ENCODE measurements at places on chromosomes 2 and 18.

GRCh38 chr2:204680576-204680975 is 135.3 kb downstream of the PARD3B start:
- H3K36me3 ChIP-seq, result no peaks in the 10 kb centered on the region
- DNase-seq, result no peak
- H3K27me3 ChIP-seq, result no peaks in the 10 kb centered on the region
- no peak overlapping the region for H3K4me3 ChIP-seq
- no peak overlapping the region for H3K27ac ChIP-seq
- no peaks in the 10 kb centered on the region for H3K4me1 ChIP-seq

DNA sequence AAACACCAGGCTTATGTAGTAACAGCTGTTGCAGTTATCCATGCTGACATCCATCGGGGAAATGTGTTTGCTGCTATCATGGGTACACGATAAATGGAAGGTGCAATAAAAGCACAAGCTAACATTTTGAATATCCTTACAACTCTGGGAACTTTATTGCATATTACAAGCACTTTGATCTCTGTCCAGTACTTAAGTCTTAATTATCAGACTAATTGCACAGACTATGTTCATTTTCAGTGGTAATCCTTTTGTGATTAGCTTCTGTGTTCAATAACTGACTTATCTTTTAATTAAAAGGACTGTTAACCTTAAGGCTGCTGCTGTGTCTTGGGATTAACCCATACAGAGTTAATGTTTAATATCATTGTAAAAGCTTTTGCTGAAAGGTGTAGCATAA is 101.4 kb upstream of the ATP5MC3 start:
- peaks cover 1% of the 10 kb centered on the region for H3K27me3 ChIP-seq
- H3K36me3 ChIP-seq, result no peaks in the 10 kb centered on the region
- H3K4me1 ChIP-seq, result no peaks in the 10 kb centered on the region
- H3K4me3 ChIP-seq, result no peak overlapping the region
- no peak for DNase-seq

DNA sequence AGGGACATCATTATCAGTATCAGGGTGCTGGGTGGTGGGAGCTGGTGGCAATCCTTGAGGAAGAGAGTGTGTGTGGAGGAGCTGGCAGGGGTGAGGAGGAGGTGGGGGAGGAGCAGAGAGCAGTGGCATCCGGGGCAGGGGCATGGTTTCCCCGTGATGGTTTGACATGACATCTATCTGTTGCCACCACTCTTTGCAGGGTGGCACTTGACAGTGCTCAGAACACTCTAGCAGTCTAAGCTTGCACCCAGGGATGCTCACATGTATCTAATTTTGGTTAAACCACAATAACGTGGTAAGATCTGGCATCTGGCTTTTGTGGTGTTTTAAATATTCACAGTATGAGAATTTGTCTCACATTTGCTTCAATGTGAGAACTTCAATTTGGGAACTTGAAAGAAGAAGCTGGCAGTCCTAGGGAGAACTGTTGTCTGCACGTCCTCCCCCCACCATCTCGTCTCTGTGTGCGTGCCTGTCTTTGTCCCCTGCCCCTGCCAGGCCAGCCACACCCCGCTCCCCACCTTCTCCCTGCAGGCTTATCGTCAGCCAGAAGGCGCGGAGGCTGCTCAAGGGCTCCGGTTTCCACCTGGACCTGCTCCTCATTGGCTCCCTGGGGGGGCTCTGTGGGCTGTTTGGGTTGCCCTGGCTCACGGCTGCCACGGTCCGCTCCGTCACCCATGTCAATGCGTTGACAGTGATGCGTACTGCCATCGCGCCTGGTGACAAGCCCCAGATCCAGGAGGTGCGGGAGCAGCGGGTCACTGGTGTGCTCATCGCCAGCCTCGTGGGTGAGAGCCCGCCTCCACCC is 11.7 kb downstream of the SLC4A3 start:
- H3K27me3 ChIP-seq, result peaks cover 11% of the 10 kb centered on the region
- no peak overlapping the region for H3K4me3 ChIP-seq
- peaks cover 4% of the 10 kb centered on the region for H3K36me3 ChIP-seq
- no peak for DNase-seq
- peaks cover 18% of the 10 kb centered on the region for H3K4me1 ChIP-seq

- no peak for DNase-seq
- peaks cover 4% of the 10 kb centered on the region for H3K36me3 ChIP-seq
- peaks cover 12% of the 10 kb centered on the region for H3K27me3 ChIP-seq
- no peak overlapping the region for H3K27ac ChIP-seq
Measured at GRCh38 chr2:105739944-105740530, 4.7 kb upstream of the NCK2 start.

- H3K4me3 ChIP-seq, result peak overlapping the region; percentile 96
- DNase-seq, result no peak
- no peak overlapping the region for H3K27ac ChIP-seq
- H3K4me1 ChIP-seq, result peaks cover 28% of the 10 kb centered on the region
- peaks cover 5% of the 10 kb centered on the region for H3K27me3 ChIP-seq
Measured at GRCh38 chr18:74291472-74291770, 342 bp downstream of the CYB5A start.

DNA sequence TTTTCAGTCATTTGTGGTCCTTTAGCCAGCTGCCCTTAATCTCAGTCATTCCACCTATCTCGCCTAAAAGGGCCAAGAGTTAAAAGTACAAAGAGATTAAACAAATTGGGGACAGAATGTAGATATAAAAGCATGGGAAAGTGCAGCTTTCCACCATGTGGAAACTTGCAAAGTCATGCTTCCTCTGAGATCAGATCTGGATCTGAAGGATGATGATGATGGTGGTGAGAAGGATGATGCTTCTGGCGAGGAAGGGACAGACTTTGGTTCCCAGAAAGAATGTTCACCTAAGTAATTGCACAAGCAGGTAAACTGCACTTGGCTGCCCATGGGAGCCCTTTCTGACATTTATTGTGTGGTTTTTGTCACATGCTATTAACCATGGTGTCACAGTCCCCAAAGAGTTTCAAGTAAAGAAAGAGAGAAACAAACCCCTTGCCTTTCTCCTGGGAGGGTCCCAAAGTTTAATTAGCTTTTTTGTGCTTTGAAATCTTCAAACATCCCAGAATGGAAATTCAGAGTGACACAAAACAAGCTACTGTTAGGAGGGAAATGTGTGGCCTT is 34.7 kb downstream of the KLF7 start:
- H3K4me1 ChIP-seq, result peaks cover 60% of the 10 kb centered on the region
- peaks cover 41% of the 10 kb centered on the region for H3K36me3 ChIP-seq
- H3K27ac ChIP-seq, result no peak overlapping the region
- H3K4me3 ChIP-seq, result no peak overlapping the region

DNA sequence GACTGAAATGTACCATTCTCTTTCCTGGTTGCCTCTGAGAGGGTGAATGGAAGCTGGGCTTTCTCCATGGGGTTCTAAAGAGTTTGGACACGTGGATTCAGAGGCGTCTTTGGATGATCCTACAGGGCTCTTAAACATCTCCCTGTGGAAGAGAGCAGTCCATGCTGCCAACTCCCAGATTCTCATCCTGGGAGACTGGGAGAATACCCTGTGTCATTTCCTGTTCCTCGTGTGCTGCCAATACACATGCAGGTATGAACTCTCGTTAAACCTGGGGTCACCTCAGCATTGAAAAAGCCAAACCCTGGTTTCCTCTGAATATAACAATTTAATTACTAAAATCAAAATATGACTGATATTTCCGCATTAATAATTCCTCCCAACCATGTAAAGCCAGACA is 73.3 kb upstream of the NT5C1B start:
- peaks cover 3% of the 10 kb centered on the region for H3K4me1 ChIP-seq
- H3K4me3 ChIP-seq, result no peak overlapping the region
- no peak overlapping the region for H3K27ac ChIP-seq
- no peak for DNase-seq
- H3K27me3 ChIP-seq, result no peaks in the 10 kb centered on the region

- H3K36me3 ChIP-seq, result no peaks in the 10 kb centered on the region
- no peaks in the 10 kb centered on the region for H3K27me3 ChIP-seq
- no peaks in the 10 kb centered on the region for H3K4me1 ChIP-seq
Measured at GRCh38 chr2:1542971-1543370, 129.7 kb downstream of the TPO start.

GRCh38 chr2:180871649-180872048 is 108.8 kb upstream of the UBE2E3 start:
- no peaks in the 10 kb centered on the region for H3K27me3 ChIP-seq
- H3K4me1 ChIP-seq, result no peaks in the 10 kb centered on the region
- no peak for DNase-seq
- H3K27ac ChIP-seq, result no peak overlapping the region

GRCh38 chr2:204357286-204357685 is 188.0 kb upstream of the PARD3B start:
- H3K27ac ChIP-seq, result no peak overlapping the region
- DNase-seq, result no peak
- H3K27me3 ChIP-seq, result peaks cover 1% of the 10 kb centered on the region
- no peaks in the 10 kb centered on the region for H3K36me3 ChIP-seq

- no peaks in the 10 kb centered on the region for H3K27me3 ChIP-seq
- H3K27ac ChIP-seq, result no peak overlapping the region
- H3K4me1 ChIP-seq, result no peaks in the 10 kb centered on the region
- DNase-seq, result no peak
Measured at GRCh38 chr2:66839551-66840320, 404.8 kb downstream of the MEIS1 start.

- H3K4me3 ChIP-seq, result no peak overlapping the region
- H3K27ac ChIP-seq, result no peak overlapping the region
- H3K4me1 ChIP-seq, result no peaks in the 10 kb centered on the region
- H3K27me3 ChIP-seq, result no peaks in the 10 kb centered on the region
Measured at GRCh38 chr2:175935289-175936181, 66.5 kb downstream of the LNPK start.

GRCh38 chr2:190407662-190408537 is at the start of gene MFSD6:
TSS of gene MFSD6 (plus strand) at chr2:190408355. CDS start at chr2:190436030, 27,675 bp downstream.
- no peaks in the 10 kb centered on the region for H3K36me3 ChIP-seq
- H3K27me3 ChIP-seq, result peaks cover 10% of the 10 kb centered on the region
- DNase-seq, result peak; percentile 22
- H3K4me3 ChIP-seq, result peak within 1 kb of the TSS; percentile 89
- peaks cover 12% of the 10 kb centered on the region for H3K4me1 ChIP-seq

- no peaks in the 10 kb centered on the region for H3K27me3 ChIP-seq
- no peak overlapping the region for H3K4me3 ChIP-seq
- peaks cover 27% of the 10 kb centered on the region for H3K4me1 ChIP-seq
- peak overlapping the region; percentile 88 for H3K27ac ChIP-seq
Measured at GRCh38 chr2:205197468-205198139, 484.7 kb upstream of the NRP2 start.

- peak overlapping the region; percentile 68 for H3K27ac ChIP-seq
- H3K4me3 ChIP-seq, result no peak overlapping the region
- no peaks in the 10 kb centered on the region for H3K27me3 ChIP-seq
- peaks cover 17% of the 10 kb centered on the region for H3K4me1 ChIP-seq
- no peaks in the 10 kb centered on the region for H3K36me3 ChIP-seq
Measured at GRCh38 chr2:195330513-195330956, 326.5 kb upstream of the SLC39A10 start.

DNA sequence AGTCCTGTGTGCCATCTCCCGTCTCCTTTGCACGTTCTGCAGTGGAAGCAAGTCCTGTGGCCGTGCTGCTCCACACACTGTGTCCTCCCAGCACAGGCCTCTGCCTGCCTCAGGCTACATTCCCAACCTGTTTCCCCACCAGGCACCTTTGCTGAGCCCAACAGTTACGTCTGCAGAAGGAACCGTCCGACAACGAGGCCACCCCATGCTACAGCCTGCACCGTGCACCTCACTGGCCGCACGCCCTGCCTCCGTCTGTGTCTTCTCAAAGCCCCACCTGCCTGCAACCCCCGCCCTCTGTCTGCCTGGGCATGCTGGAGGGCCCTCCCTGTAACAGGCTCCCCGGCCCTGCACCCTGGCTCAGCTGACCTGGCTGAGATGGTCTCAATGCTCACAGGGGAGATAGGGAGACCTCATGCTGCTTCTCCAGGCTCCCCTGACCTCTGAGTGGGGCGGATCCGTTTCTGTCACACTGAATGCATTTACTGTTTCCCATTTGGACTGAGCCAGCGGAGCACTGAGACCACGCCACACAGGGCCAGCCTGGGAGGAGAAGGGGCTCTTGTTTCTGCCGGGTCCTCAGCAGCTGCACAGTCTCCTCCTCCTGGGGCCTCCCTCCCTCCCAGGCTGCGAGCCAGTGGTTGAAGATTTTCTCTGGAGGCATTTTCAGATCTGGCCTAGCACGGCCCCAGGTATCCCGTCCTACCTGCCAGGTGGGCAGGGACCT is 109.1 kb upstream of the OTOS start:
- DNase-seq, result no peak
- no peaks in the 10 kb centered on the region for H3K4me1 ChIP-seq
- no peaks in the 10 kb centered on the region for H3K36me3 ChIP-seq
- no peak overlapping the region for H3K4me3 ChIP-seq

DNA sequence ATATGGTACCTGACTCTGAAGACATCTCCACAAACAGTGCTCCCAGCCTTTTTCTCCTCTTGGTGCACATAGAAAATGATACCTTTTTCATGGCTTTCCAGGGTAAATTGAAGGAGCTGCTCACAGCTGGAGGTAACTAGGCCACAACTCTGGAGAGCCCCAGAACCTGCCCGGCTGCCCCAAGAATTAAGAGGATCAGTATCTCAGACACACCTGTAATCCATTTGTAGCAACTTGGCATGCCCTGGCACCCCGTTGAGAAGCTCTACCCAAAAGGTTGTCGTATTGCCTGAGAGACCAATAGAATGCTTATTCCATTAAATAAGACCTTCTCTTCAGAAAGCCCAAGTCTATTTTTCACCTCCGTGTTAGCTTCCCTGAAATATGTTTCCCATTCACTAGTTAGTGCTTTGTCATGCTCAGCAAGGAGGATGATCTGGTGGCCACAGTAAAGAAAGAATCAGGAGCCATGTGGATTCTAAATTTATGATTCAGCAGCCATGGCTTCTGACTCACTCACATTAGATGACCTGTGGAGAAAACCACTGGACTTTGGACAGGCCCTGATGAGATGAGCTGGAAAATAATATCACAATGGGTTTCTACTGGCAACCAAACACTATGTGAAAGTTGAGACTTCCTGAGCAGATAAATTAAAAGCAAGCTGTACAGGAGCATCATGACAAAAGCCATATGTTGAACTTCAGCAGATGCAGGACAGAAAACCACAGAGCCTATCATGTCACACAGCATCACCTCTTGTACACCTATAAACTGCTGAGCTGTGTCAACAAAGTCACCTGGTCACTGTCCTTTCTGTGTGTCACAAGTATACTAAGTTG is 253.3 kb upstream of the OSR1 start:
- H3K4me3 ChIP-seq, result no peak overlapping the region
- no peaks in the 10 kb centered on the region for H3K4me1 ChIP-seq
- no peaks in the 10 kb centered on the region for H3K27me3 ChIP-seq
- no peak overlapping the region for H3K27ac ChIP-seq
- peaks cover 7% of the 10 kb centered on the region for H3K36me3 ChIP-seq

DNA sequence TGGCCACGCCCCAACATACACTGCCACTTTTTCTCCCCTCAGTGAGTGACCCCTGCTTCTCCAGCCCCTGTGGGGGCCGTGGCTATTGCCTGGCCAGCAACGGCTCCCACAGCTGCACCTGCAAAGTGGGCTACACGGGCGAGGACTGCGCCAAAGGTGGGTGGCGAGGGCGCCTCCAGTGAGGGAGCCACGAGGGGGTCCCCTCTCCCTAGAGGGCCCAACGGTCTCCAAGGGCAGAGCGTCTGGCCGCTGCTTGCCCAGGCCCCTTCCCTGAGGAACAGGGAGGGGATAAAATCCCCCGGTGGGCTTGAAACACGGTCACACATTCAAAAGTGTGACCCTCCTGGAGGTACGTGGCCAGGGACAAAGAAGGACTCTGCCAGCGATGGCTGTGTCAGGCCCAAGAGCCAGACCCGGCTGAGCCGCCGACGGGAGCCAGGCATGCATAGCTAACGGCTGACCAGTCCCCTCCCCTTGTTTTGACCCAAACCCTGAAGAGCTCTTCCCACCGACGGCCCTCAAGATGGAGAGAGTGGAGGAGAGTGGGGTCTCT is 37.2 kb downstream of the MTERF4 start:
- no peak overlapping the region for H3K4me3 ChIP-seq
- peaks cover 7% of the 10 kb centered on the region for H3K27me3 ChIP-seq
- no peaks in the 10 kb centered on the region for H3K36me3 ChIP-seq
- no peak for DNase-seq
- no peaks in the 10 kb centered on the region for H3K4me1 ChIP-seq
